ENCODE measurements at places on chromosomes 11 and 22. TPM values are rescaled to one million over a fixed set of nuclear protein-coding genes. Genes with fewer than 3 reads are reported as not detected.

GRCh38 chr11:19673924-19674729, 38.5 kb upstream of the NAV2 start:
- peak; percentile 74 for DNase-seq

DNA sequence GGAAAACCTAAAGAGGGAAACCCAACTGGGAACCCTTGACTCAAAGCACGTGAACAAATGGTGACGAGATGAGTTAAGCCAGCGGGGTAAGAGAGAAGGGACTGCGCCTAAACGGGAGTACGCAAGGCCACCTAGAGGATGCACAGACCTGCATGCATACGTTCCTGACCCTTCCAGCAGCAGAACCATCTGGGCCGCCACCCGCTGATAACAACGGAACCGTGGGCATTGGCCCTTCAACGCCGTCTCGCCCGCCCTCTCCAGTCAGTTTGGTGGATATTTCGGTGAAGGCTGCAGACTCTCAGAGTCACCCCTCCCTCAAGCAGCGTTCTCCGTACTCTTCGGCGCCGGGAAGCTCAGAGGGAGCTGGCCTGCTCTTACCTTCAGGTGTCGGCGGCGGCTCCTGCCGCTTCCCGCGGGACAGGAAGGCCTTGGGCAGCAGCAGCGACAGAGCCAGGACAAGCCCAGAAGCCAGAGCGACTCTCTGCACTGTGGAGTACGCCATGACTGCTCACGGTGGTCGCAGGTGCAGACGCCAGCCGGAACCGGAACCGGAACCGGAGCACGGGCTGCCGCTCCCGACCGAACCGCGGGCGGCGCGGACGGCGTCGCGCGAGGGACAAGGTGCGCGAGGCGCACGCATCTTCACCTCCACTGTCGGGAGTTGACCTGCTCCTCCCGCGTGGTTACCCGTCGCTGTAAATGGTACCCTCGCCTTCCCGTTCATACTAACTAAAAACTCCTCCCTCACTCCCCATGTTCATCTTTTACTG, at the start of gene RIC3:
TSS of gene RIC3 (minus strand) at position 541 of the 773 bp plus-strand sequence. CDS start at position 505, 36 bp downstream.
- DNase-seq, result peak; percentile 32

DNA sequence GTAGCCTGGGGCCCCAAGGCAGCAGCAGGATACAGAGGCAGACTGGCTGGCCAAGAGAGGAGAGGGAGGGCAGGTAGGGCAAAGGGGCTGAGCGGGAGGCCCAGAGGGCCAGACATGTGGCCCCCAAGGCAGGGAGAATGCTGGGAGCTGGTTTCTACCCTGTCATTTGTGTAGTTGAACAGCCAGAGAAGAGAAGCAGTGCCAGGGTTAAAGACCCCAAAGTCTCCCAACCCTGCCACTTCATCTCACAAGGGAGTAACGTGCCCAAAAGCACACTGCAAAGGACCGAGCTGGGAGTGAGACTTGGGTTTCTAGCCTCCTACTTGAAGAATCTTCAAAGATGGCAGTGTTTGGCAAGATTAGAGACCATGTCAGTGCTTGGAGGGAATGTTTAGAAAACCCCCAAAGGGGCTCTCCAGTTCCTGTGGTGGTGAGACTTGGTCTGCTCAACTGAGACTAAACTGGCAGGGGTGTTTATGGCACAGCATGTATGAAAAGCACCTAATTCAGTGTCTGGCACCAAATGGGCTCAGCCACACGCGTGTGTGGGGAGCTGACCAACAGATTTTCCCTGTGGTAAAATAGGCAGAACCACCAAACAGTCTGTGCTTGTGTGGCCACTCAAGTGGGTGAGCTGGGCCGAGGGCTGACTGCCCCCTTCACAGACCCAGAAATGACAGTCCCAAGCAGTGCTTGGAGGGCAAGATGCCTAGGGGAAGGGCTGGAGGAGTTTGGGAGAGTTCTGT, 68.2 kb upstream of the CLTCL1 start:
- DNase-seq, result no peak

GRCh38 chr22:37242395-37242918, 1.6 kb downstream of the RAC2 start:
- DNase-seq, result peak; percentile 92

GRCh38 chr22:33070600-33070999, 12.4 kb upstream of the SYN3 start:
- no peak for DNase-seq

GRCh38 chr22:24986816-24987215, 34.3 kb downstream of the KIAA1671 start:
- no peak for DNase-seq

DNA sequence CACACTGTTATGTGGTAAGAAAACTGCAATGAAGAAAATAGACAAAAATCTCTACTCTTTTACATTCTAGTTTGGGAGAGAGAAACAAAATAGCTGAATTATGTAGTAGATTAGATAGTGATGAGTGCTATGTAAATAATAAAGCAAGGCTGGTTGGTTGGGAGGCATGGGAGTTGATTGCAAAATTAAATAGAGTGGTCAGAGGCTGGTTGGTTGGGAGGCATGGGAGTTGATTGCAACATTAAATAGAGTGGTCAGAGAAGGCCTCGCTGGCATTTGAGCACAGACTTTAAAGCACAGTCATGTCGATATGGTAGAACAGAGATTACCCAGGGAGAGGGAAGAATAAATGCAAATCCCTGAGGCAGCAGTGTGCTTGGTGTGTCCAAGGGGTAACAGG, 22.4 kb downstream of the SIK2 start:
- DNase-seq, result no peak

- no peak for DNase-seq
Measured at GRCh38 chr11:95435192-95435591, 204.2 kb upstream of the SESN3 start.

DNA sequence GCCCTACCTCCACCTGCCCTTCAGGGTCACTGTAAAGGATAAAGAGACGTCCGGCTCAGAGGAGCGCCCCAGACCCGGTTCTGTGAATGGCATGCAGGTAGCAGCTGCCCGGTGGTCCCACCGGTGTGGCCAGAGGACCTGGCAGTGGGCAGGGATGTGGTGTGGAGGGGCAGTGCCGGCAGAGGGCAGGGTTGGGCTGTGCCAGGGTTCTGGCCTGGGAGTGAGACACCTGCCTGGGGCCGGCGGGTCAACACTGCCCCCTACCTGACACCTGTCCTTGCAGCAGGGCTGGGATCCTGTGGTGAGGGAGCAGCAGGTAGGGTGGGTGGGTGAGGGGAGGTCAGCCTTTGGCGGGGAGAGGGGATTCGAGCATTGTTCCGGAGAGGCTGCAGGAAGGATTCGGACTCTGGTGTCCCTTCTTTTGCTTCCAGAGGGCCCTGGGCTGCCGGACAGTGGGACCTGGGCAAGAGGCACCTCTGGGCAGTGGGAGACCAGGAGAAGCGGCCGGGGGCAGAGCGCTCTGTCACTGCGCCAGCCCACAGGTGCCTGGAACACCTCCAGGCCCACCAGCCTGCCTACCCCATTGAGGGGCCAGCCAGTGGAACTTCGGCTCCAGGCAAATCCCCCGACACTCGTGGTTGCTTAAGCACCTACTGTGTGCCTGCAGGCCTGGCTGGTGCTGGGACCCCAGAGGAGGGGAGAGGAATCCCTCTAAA, 1.6 kb upstream of the PHLDA2 start:
- DNase-seq, result peak; percentile 90

- DNase-seq, result no peak
Measured at GRCh38 chr11:67261640-67261945, 4.7 kb upstream of the GRK2 start.

DNA sequence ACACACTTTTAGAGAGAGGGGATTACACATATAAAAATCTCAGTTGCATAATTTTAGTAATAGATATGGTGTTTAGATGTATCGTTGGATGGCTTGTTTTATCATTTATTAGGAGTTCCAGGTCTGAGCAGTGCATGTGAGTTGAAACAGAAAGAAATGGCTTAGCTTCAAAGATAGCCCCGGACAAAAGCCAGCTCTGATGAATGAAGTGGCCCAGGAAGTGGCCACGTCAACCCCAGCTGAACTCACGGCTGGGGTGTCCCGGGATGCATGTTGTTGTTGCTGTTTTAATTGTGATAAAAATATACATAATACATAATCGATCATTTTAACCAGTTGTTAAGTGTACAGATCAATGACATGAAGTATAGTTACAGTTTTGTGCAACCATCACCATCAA, 1513.6 kb downstream of the BRD1 start:
- DNase-seq, result no peak

DNA sequence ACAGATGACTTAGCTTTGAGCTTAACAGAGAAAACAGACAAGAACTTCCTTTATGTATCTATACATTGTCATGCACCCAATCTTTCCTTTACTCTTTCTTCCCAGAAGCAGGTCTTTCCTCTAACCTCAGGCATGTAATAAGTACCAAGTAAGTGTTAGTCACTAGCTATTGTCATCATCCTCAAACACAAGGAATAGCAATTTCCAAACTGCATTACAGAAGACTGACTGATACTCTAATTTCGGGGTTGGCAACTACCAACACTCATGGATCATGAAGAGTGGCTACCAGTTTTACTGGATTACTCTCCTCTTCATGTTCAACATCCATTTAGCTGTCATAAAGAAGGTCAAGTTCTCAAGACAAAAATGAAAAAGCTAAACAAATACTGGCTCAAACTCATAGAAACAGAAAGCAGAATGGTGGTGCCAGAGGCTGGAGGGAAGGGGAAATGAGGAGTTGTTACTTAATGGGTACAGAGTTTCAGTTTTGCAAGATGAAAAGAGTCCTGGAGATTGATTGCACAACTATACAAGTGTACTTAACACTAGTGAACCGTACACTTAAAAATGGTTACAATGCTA, 111.6 kb downstream of the SIK3 start:
- DNase-seq, result no peak

ROM1 gene
- 6.1 TPM for polyA plus RNA-seq

ESAM gene
- 108 TPM for polyA plus RNA-seq

PKDREJ gene
- polyA plus RNA-seq, result 0.74 TPM

PIK3IP1 gene
- polyA plus RNA-seq, result 12.2 TPM

SCGB1C1 gene
- not detected for polyA plus RNA-seq

SMIM35 gene
- 0.31 TPM for polyA plus RNA-seq
